Ureter (tissue), 1 donor: ENCODE measurements at places on chromosomes 1 and 21. TPM values are rescaled to one million over a fixed set of nuclear protein-coding genes. Genes with fewer than 3 reads are reported as not detected.

- DNase-seq: no peak
These were observed 87.7 kb upstream of the LYPLAL1 start for GRCh38 chr1:219085988-219086387.

- no peak for DNase-seq
These were observed 28.2 kb downstream of the DNAH14 start for GRCh38 chr1:224957696-224958095.

GRCh38 chr1:28519946-28520725 is 14.3 kb downstream of the RCC1 start:
- DNase-seq: no peak

- peak; percentile 94 for DNase-seq
These were observed at the start of gene KCNN3 for GRCh38 chr1:154870115-154870571. KCNN3 (minus strand) TSS chr1:154870281; CDS start chr1:154869964, 317 bp downstream.

GRCh38 chr21:46098303-46099141 is 610 bp downstream of the COL6A2 start:
- peak; percentile 44 for DNase-seq

GRCh38 chr1:209395169-209395568 is 188.3 kb upstream of the CAMK1G start:
- no peak for DNase-seq

DNA sequence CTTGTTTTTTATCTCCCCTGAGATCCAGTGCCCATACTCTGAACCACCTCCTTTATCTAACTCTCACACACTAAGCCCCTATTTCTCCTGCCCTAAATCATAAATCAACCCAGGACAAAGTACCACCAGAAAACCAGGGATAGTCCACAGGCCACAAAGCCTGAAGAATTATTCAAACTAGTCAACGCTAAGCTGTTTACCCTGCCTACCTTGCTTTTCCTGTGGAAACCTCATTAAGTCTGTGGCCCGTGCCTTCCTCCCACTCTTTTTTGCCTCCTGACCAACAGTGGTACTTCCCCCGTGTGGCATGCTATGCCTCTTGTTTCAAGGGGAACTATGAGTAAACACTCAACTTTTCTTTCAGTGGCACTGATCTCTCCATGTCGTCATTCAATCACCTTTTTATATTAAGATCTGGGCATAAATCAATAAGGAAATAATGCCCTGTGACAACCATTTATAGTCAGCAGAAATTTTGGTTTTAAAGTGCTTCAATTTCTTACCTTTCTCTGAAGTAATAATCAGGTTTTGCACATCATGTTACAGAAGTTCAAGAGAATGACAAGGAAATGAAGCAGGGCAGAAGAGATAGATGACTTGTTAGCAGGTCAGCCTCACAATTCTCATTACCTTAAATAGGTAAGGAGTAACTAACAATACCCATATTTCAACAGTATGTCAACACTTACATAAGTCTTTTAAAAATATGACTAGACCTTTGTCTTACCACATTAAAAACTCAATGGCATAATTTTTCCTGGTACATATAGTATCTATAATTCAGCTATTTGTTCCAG is 32.1 kb downstream of the EYA3 start:
- no peak for DNase-seq

- no peak for DNase-seq
These were observed 10.5 kb upstream of the GNG12 start for GRCh38 chr1:67843746-67844145.

- no peak for DNase-seq
These were observed 128.6 kb upstream of the HOOK1 start for GRCh38 chr1:59686170-59686569.

DNA sequence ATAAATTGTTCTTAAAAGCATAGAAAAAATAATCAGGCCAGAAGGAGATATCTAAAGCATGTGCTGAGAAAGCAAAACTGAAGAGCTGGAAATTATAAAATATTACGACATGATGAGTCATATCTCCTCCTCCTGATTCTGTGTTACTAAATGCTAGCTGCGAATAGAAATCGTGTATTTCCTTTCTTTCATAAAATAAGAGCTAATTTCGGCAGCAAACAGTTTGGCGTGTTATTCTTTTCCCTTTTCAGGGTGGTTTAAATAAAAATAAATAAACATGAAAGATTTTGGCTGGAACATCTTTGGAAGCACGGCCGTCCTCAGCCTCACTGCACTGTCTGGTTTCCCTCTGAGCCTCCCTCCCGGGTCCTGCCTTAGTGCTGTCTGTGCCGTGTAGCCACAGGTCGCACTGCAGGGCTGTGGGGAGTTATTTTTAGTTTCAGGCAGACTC is 56.0 kb downstream of the ADARB1 start:
- no peak for DNase-seq

DNA sequence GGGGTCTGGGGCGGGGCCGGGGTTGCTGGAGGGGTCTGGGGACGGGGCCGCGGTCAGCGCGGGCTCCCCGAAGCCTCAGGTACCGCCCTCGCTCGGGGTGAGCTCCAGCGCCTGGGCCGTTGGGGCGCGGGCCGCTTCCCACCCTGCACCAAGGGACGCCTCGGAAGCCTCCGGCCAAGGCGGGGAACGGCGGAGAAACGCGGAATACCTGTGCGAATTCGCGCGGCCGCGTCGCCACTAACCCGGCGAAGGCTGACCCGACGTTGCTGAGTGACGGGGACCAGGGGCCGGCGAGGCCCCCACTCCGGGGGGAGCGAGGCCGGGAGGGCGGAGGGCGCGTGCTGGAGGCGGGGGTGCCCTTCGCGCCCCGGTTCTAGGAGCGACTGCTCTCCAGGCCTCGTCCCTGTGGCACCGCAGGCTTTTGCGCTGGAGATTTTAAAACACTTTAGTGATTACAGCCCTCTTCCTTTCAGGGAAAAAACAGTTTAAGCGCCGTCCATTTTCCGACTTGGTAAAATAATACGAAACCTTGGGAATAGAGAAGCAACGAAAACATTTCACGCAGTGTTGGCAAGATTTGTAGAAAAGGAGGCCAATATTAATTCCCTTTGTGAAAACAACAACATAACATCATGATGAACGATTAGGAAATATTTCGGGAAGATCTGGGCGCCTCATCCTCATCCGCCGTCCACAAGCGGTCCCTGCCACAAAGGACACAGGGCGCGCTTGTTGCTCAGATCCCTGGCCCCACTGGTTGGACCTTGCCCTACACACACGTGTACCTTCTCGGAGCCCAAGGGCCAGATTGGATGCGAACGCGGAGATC is 971 bp upstream of the GNG4 start:
- no peak for DNase-seq

MFSD2A gene
- total RNA-seq: 28.5 TPM

VPS45 gene
- total RNA-seq: 56.4 TPM

NUDT4B gene
- total RNA-seq: not detected

PTCH2 gene
- 1.5 TPM for total RNA-seq
